ENCODE measurements at places on chromosomes 3 and 15. TPM values are rescaled to one million over a fixed set of nuclear protein-coding genes. Genes with fewer than 3 reads are reported as not detected.

The CSPG4 gene
- 4.7 TPM for total RNA-seq

The CALML4 gene
- total RNA-seq = 4.4 TPM

The IL5RA gene
- not detected for total RNA-seq

The DPPA4 gene
- not detected for total RNA-seq

The CLRN1 gene
- not detected for total RNA-seq

The DCLK3 gene
- total RNA-seq = under 0.01 TPM

The DISP2 gene
- 0.38 TPM for total RNA-seq

The TIGIT gene
- not detected for total RNA-seq

The GNAT1 gene
- not detected for total RNA-seq

The KCNMB2 gene
- total RNA-seq = not detected

The CPLX3 gene
- not detected for total RNA-seq

The GAP43 gene
- not detected for total RNA-seq

The STOML1 gene
- total RNA-seq = 22.5 TPM

The UROC1 gene
- not detected for total RNA-seq

The FOXL2NB gene
- not detected for total RNA-seq

The MORC1 gene
- total RNA-seq = not detected

The P2RY1 gene
- 0.76 TPM for total RNA-seq

The CDHR4 gene
- total RNA-seq = not detected

The CACNA1D gene
- total RNA-seq = not detected

The GPR171 gene
- total RNA-seq = not detected
